A673 (cell line): ENCODE measurements at places on chromosomes 11 and 22. TPM values are rescaled to one million over a fixed set of nuclear protein-coding genes. Genes with fewer than 3 reads are reported as not detected.
A peak's percentile ranks its signal among the peaks of the same experiment; 100 is the strongest.

The RIMBP3C gene
- 1.8 and 1.9 TPM in 2 replicates for total RNA-seq

GRCh38 chr11:19683141-19683805 is 29.4 kb upstream of the NAV2 start:
- no peak for DNase-seq

- no peak for DNase-seq
These were observed 299.5 kb upstream of the B3GAT1 start for GRCh38 chr11:134711588-134711987.

DNA sequence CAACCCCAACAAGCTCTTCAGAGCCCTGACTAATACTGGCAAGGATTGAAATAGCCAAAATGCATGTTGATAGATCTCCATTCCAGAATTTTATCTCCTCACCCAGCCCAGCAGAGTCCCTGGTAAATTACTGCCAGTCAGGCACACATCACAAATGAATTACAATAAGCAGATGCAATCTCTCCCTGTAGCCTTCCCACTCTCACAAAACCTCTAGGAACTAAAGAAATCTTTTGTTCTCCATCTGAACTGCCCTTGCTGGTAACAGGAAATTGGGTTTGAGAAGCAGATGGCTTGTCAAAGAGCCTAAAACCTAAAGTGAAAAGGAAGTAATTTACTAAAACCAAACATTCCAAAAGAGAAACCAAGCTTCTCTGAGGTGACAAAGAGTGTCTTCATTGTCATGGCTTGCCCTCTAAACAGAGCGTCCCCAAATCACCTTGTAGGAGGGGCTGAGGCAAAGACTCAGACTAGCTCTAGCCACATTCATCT is 59.5 kb downstream of the FAM168A start:
- DNase-seq: peak; percentile 94

DNA sequence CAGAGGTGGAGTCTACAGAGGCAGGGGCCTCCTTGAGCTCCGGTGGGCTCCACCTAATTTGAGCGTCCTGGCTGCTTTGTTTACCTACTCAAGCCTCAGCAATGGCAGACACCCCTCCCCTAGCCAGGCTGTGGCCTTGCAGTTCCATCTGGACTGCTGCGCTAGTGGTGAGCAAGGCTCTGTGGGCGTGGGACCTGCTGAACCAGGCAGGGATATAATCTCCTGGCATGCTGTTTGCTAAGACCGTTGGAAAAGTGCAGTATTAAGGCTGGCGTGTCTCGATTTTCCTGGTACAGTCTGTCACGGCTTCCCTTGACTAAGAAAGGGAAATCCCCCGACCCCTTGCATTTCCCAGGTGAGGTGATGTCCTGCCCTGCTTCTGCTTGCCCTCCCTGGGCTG is 77.7 kb downstream of the GDPD4 start:
- DNase-seq: no peak

DNA sequence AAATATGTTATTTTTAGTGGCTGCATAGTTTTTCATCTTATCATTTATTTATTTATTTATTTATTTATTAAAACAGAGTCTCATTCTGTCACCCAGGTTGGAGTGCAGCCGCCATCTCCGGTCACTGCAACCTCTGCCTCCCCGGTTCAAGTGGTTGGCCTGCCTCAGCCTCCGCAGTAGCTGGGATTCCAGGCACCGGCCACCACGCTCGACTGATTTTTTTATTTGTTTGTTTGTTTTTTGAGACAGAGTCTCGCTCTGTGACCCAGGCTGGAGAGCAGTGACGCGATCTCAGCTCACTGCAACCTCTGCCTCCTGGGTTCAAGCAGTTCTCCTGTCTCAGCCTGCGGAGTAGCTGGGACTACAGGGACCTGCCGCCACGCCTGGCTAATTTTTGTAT is 262.9 kb upstream of the DDI1 start:
- no peak for DNase-seq
